Stimulated activated CD8-positive, alpha-beta memory T cell treated with anti-CD3 and anti-CD28 coated beads, Interleukin-12 subunit alpha, Interleukin-12 subunit beta, amount 100 ng/mL, for 1 hour (primary cell): ENCODE measurements at places on chromosomes 4 and X.

GRCh38 chr4:88575186-88575585, 17.1 kb upstream of the HERC3 start:
- no peak for DNase-seq

GRCh38 chrX:115696939-115697338, 136.0 kb downstream of the PLS3 start:
- DNase-seq = no peak

GRCh38 chrX:7158468-7158990, 10.6 kb upstream of the PUDP start:
- no peak for DNase-seq

GRCh38 chr4:1460967-1461868, 55.0 kb upstream of the NKX1-1 start:
- no peak for DNase-seq

- no peak for DNase-seq
These were observed 58.2 kb downstream of the ARSJ start for GRCh38 chr4:113921089-113921794.

GRCh38 chr4:143390764-143391163, 54.1 kb downstream of the GAB1 start:
- DNase-seq = no peak

DNA sequence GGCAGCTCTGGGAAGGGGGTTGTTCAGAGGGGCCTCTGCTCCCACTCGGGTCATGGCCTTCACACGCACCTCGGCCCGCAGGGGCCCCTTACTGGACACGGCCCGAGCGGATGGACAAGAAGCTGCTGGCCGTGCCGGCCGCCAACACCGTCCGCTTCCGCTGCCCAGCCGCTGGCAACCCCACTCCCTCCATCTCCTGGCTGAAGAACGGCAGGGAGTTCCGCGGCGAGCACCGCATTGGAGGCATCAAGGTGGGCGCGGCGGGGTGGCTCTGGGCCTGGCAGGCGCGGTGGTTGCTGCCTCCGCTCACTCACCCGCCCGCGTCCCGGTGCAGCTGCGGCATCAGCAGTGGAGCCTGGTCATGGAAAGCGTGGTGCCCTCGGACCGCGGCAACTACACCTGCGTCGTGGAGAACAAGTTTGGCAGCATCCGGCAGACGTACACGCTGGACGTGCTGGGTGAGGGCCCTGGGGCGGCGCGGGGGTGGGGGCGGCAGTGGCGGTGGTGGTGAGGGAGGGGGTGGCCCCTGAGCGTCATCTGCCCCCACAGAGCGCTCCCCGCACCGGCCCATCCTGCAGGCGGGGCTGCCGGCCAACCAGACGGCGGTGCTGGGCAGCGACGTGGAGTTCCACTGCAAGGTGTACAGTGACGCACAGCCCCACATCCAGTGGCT, 8.3 kb downstream of the FGFR3 start:
- no peak for DNase-seq

DNA sequence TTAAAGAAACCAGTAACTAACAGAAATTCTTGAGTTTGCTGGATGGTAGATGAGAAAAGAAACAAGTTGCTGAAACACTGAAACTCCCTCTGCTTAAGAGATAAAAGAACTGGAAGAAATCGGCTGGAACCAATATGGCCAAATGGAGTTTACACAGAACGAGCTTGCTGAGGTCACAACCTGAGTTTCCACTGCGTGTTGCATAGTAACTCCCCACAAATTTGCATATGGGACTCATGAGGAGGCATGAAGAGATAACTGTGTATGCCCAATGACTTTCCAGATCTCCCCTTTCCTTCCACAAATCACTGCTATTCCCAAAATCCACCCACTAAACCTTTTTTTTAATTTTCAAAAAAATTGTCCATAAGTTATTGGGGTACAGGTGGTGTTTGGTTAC, 10.2 kb upstream of the SMR3B start:
- DNase-seq = no peak

DNA sequence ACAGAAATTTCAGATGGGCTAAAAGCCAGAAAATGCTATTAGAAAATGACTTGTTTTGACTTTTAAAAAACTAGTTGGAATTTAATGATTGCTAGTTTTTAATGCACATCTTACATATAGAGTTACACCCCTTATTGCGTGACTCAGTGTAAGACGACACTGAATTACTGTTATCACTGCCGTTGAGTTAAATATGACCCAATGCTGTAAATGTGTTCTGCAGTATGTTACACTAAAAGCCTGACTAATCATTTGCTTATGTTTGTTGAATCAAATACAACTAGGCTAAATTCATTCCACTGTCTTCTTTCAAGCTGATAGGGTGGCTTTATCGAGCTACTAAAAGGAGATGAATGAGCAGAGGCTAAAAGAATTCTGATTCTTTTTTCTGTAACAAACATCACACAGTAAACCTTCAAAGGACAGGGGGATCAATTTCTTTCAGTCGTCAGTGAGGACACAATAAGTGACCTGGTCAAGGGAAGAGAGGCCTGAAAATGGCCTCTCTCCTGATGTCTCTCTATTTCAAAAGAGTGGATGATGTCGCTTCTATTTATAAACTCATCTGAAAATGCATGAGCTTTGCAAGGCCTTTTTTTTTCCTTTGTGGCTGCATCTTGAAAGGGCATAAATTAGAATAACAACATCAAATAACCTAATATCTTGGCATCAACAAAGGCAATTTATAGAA, 142.2 kb upstream of the KCNIP4 start:
- DNase-seq = no peak

DNA sequence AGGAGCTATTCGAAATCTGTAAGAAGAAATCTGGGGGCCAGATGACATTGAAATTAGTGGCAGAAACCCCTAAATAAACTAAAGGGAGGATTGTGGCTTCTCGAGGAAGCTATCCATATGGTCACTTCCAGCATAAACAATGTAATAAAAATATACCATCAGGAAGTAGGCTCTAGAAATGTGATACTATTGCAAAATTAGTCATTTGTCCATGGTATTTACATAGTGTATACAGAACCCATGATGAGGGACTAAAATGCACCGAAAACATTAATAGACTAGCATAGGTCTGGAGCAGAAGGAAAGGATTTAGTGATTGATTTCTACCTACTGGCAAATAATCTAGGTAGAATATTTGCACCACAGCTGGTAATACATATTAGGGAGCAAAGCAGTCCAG, 1344.0 kb downstream of the FSTL5 start:
- no peak for DNase-seq

DNA sequence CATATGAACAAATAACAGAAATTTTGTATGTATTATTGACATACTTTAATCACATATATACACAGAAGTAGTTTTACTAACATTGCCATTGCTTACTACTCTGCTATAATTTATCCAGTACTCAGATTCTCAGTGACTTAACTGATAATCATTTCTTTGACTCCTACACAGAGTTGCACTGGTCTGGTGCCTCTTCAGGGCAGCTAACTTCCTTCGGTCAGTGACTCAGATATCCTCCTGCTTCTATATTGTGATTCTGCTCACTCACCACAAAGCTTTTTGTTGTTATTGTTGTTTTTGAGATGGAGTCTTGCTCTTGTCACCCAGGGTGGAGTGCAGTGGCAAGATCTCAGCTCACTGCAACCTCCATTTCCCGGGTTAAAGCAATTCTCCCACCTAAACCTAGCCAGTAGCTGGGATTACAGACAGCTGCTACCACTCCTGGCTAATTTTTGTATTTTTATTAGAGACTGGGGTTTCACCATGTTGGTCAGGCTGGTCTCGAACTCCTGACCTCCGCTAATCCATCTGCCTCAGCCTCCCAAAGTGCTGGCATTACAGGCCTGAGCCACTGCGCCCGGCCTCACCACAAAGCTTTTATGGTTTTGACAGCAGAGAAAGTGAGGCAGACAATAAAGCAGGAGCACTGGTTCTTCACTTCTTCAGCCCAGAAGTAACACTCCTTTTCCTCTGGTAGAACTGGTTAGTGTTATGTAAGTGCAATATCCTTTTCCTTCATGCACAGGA, 499.3 kb downstream of the EPHA5 start:
- DNase-seq = no peak

DNA sequence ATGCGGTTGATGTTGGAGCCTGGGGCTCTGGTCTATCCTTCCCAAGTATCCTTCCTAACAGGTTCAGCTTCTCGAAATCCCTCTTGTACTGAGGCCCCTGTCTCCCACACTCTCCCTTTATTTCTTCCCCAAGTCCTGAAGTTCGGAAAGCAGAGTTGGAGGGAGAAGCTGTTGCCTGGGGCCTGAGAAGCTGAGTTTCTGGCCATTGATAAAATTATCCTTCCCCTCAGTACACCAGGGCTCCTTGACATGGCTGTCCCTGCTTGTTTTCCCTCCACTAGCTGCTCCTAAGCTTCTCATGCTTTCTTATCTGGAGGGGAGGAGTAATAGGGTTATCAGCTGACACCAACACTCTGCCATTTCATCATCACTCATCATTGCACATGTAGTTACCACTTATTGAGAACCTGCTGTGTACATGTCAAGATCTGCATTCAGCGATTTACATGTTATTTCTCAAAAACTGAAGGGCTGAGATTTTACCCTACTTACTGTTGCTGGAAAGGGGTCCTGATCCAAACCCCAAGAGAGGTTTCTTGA, 58.0 kb downstream of the FUNDC1 start:
- no peak for DNase-seq

DNA sequence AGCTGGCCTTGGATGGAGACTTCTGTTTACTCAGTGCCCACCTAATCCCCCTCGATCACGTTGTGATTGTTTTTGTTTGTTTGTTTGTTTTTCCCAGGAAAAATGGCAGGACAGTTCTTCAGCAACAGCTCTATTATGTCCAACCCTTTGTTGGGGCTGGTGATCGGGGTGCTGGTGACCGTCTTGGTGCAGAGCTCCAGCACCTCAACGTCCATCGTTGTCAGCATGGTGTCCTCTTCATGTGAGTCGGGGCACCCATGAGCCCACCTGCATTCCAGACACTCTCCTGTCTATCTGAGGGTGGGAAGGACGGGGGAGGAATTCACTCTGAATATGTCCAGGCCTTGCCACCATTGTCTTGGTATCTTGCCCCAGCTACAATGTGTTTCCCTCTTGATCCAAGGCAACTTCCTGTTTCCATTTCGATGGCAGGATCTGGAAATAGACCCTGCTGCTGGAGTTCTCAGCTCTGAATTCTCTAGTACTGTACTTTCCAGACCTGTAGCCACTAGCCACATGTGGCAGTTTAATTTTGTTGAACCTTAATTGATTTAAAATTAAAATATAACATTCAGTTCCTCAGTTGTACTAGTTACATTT, 10.5 kb downstream of the SLC34A2 start:
- DNase-seq = no peak

- DNase-seq = no peak
These were observed 28.8 kb downstream of the NKX6-1 start for GRCh38 chr4:84470204-84470785.

GRCh38 chr4:6065166-6065565, 46.9 kb upstream of the C4orf50 start:
- DNase-seq = no peak

GRCh38 chr4:124486423-124486822, 226.1 kb downstream of the ANKRD50 start:
- no peak for DNase-seq

DNA sequence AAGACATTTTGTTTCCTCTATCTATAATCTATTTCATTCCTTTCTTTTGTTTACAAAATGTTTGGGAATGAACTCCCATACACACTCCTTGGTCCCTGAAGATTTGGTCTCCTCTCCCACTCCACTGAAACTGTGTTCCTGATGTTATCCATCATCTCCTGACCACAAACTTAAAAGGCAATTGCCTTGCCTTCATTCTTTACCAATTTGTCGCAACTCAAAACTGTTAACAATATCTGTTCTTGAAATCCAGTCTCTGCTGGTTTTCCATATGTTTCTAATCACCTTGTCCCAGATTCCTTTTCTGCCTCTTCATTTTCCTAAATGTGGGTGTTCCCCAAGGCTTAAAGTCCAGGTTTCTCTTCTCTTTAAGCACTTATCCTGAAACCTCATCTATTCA, 262.2 kb upstream of the TTC29 start:
- DNase-seq = no peak

DNA sequence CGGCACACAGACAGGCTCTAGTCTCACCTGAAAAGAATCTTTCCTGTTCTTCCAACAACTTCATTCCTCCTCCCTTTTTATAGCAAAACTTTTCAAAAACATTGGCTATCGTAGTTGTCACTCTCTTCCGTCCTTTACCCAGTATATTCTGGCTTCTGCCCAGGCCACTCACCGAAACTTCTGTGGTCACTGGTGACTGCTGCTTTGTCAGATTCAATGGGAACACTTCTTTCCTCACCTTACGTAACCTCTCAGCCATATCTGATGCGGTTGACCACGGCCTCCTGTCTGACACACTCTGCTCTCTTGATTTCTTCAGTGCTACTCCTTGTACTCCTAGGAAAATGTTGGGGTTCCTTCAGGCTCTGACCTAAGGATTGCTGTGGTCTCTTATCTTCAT, 9.2 kb upstream of the RNF150 start:
- DNase-seq = no peak

DNA sequence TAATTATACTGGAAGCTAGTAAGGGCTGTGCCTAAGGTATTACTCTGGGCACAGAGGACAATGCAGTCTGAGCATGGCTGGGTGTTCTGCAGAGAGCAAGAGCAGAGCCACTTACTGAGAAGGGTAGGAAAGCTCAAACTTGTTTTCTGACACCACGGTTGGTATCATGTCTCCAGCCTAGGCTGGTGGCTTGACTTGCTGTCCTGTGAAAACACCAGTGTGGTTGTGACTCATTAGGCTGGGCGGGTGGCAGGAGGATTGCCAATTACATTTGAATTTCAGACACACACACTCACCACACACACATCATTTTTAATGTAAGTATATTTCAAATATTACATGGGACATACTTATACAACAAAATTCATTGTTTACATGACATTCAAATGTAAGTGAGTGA, 19.7 kb upstream of the MTM1 start:
- no peak for DNase-seq

GRCh38 chr4:41656572-41657520, 91.7 kb downstream of the PHOX2B start:
- no peak for DNase-seq

- DNase-seq = no peak
These were observed 92.3 kb upstream of the MAD2L1 start for GRCh38 chr4:120158841-120159463.

GRCh38 chr4:118326585-118326984, 26.2 kb downstream of the PRSS12 start:
- DNase-seq = no peak
